ENCODE measurements at places on chromosomes 1 and 21.

- DNase-seq: no peak
Measured at GRCh38 chr21:44849616-44850130, 23.8 kb downstream of the PTTG1IP start.

DNA sequence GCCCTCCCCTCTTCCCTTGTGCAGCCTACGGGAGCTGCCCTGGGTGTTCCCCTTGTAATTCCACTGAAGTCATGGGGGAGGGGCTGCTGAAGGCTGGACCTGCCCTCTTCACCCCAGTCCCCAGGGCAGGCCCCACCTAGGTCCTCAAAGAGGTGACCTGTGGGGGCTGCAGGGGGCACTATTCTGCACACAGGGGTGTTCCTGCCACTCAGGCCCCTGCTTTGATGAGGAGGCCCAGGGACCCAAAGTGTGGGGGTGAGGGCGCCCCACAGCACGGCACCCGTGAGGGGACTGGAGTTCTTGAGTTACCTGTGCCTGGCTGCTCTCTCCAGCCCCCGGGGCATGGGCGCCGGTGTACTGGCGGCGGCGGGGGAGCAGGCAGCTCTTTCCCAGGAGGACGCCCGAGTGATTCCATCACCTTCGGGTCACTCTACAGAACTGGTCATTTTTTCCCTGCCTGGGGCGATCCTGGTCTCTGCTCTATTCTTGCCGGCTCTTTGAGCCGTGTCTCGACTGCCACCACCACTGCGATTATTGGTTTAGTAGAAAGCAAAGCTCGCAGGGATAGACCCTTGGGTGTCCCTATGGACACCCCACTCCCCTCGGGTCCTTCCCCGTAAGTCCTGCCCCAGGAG, 6.9 kb upstream of the PRDM16 start:
- peak; percentile 25 for DNase-seq

GRCh38 chr1:7325254-7325653, 445.8 kb upstream of the VAMP3 start:
- no peak for DNase-seq

- DNase-seq: no peak
Measured at GRCh38 chr1:106027871-106028270, 1028.6 kb upstream of the PRMT6 start.

DNA sequence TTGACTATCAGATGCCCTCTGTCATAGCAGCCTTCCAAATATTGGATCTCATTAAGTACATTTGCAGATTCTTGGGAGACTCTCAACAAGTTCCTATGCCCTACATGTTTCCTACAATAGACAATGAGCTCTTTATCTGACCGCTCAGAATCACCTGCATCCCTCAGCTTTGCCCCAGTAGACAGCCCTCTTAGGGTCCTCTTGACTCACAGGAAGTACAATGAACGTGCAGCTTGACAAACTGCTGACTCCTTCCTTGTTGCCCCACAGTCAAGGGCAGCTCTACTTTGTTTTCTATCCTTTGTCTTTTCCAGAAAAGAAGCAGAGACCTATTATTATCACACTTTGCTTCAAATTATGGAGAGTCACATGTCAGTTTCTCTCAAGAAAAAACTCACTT, 27.6 kb downstream of the SLC44A5 start:
- no peak for DNase-seq

GRCh38 chr1:159334797-159335196, 32.7 kb downstream of the FCER1A start:
- no peak for DNase-seq
